ENCODE measurements at places on chromosomes 1 and 21.

GRCh38 chr21:37047079-37047478 is 25.8 kb downstream of the PIGP start:
- DNase-seq = no peak

DNA sequence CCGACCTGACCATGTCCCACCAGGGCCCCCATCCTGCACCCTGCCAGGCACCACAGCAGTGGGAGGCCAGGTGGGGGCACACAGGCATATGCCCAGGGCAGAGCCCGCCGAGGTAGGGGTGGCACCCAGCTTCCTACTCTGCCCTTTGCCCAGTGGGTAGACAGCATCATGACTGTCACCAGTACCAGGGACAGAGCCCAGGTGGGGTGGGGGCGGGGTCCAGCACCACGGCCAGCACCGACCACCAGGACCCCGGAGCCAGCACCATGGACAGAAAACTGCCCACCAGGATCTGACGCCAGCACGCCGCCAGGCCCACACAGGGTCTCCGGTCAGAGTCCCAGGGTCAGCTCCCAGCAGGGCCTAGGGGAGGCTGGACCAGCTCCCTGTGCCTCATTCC is 3.8 kb downstream of the TAS1R3 start:
- peak; percentile 70 for DNase-seq

- DNase-seq = no peak
Measured at GRCh38 chr1:3366126-3367051, 88.1 kb upstream of the ARHGEF16 start.

GRCh38 chr1:1437904-1438376 is 2.5 kb downstream of the VWA1 start:
- DNase-seq = no peak

- DNase-seq = no peak
Measured at GRCh38 chr1:209743145-209743482, 12.7 kb upstream of the TRAF3IP3 start.

DNA sequence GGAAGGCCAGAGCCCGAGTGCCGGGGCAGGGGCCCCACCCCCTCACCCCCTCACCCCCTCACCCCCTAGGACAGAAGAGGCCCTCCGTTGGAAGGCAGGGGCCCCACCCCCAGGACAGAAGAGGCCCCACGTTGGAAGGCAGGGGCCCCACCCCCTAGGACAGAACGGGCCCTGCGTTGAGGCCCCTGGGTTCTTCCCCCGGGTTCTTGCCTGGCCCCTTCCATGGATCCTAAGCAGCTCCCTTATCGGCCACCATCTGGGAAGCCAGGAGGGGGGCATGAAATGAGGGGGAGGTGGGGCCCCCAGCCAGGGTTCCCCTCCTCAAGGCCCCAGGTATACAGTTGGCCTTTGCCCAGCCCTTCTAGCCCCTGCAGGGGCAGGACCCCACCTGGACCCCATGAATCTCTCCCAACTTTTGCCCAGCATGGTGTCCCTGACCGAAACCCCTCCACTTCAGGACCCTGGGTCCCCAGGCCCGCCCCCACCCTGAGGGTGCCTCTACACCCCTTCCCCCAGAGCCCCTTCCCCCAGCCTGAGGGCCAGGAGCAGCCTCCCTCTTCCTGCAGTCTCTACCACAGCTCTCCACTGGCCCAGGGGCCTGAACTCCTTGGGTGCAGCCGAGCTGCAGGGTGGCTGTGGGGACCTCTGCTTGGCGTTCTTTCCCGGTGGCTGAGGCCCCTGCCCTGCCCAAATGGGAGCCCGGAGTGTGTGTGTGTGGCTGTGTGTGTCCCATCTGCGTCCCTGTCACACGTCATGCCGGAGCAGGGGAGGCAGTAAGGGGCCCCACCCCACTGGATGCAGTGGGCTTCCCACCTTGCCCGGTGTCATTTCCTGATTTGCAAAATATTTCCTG is 4.3 kb upstream of the VWA1 start:
- no peak for DNase-seq

- DNase-seq = no peak
Measured at GRCh38 chr1:70778056-70778762, 269.4 kb downstream of the PTGER3 start.

- no peak for DNase-seq
Measured at GRCh38 chr1:247370786-247371732, 39.4 kb upstream of the ZNF496 start.

- DNase-seq = no peak
Measured at GRCh38 chr1:183812686-183813569, 8.0 kb downstream of the RGL1 start.

- no peak for DNase-seq
Measured at GRCh38 chr1:209624558-209625549, 27.4 kb downstream of the LAMB3 start.

- DNase-seq = no peak
Measured at GRCh38 chr1:6037338-6037762, 8.3 kb upstream of the KCNAB2 start.

GRCh38 chr1:100536031-100536430 is 1.9 kb upstream of the GPR88 start:
- DNase-seq = no peak

DNA sequence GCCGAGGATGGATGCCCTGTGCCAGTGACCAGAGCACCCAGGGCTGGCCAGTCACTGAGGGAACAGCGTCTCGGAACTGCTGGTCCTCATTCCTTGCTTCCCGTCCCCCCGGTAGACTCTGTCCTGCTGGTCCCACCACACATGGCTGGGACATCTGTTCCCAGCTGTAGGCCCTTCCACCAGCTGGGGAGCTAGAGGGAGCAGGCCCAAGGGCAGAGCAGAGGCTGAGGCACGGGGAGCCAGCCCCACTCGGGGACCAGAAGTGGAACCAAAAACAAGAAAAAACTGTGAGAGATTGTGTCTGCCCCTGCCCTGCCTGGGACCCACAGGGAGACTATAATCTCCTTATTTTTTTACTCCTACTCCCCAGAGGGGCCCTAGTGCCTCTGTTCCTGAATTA is 23.8 kb downstream of the ATP8B2 start:
- no peak for DNase-seq

- no peak for DNase-seq
Measured at GRCh38 chr1:106831511-106831910, 225.0 kb upstream of the PRMT6 start.

DNA sequence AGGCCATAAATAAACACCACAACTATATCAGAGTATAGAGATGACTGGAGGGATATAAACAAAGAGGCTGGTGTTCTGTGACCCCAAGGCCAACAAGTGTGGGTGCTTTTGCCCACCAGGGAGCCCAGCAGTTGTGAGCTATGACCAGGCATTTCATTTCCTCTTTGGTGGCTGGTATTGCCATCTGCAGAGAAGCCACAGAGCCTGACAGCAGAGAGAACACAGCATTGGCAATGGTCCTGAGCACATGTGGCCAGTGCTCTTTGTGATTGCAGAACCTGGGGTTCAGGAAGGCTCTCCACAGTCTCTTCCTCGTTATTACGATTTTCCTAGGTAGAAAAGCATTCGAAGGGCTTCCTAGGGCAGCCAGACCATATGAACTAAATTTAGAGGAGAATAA is 112.3 kb downstream of the TM2D1 start:
- DNase-seq = no peak

DNA sequence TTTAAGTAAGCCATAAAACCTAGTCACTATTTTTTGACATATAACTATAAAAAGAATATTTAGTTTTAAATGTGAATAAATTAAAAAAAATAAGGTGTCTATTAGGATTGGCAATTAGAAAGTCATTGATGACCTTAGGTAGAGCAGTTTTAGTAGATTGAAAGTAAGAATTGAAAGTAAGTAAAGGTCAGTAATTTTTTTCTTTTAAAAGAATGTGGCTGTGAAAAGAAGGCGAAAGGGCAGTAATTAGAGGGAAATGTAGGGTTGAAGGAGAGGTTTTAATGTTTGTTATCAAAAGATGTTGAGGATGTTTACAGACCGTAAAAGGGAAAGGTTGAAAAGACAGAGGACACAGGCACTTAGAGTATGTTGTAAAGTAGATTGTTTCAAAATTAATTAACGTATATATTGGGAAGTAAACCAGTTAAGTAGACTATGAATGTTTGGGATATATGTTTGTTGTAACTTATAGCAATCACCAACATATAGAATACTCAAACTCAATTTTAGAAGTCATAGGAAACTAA is 41.0 kb downstream of the ZFYVE9 start:
- DNase-seq = no peak

- DNase-seq = no peak
Measured at GRCh38 chr1:175210744-175211143, 18.2 kb upstream of the KIAA0040 start.

- no peak for DNase-seq
Measured at GRCh38 chr1:169005776-169006175, 100.7 kb upstream of the ATP1B1 start.

DNA sequence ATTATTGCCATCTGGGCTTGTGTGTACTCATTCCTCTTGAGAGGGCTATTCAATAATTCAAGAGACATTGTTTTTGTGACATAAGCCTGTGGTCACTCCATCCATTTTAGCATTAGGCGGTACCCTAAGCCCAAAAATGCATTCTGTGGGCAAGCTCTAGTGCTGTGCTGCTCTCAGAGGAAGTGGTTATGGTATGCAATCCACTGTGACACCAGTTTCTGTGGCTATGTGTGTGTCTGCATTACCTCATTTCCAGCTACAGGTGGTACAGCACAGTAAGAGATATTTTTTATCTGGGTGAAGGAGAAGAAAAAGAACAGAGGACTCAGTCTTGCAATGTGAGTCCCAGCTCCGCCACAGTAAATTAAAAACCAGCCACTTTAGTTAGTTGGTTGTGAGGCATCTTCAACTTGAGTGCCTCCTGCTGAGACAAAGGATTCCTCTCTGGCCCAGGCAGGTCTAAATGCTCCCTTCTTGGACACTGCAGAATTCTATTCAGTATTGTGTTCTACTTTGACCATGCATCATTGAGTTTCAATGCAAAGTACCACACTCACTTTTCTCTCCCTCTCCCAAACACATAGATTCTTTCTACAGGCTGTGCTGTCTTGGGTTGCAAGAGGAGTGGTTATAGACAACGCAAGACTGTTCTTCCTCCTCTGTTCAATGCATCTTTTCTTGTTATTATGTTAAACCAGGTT is 777.8 kb upstream of the BRINP3 start:
- peak; percentile 59 for DNase-seq

DNA sequence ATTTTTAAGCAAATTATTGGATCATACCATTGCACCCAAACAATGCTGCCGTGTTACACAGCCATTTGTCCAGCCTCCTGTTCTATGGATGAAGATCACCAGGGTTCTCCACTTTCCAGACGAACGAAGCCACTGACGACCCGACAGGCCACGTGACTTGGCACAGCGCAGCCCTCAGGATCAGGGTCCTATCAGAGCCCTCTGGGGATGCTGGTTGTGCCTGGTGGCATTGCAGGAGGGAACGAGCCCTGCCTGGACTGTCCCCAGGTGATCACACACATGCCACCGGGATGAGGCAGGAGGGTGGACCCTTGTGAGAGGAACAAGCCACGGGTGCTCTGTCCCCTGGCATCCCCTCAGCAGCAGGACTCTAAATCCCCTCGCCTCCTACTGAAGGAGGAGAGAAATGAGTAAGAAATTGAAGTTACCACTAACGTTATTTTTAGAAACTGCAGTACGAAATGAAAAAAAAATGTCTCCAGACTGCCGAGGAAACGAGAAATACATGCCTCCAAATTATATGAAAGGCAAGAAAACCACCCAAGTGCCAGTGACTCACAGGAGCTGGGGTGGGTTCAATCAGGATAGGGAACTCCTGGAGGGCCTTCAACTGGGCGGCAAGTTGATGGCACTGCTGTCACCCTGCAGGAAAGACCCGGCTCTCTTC is 58.7 kb upstream of the PDE9A start:
- no peak for DNase-seq

DNA sequence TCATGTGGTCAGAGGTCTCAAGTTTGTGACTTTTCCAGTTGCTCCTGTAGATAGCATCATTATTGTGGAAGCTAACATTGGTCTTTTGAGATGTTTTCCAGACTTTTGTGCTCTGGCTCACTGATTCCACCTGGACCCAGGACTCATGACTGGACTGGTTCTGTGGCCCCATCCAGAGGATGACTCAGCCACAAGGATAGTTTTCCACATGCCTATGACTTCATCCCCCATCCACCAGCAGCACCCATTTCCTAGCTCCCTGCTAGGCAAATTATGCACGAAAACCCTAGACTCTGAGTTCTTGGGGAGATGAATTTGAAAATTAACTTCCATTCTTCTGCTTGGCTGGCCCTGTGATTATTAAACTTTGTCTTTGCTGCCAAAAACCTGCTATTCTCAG is 949.3 kb downstream of the MRPL39 start:
- DNase-seq = no peak

DNA sequence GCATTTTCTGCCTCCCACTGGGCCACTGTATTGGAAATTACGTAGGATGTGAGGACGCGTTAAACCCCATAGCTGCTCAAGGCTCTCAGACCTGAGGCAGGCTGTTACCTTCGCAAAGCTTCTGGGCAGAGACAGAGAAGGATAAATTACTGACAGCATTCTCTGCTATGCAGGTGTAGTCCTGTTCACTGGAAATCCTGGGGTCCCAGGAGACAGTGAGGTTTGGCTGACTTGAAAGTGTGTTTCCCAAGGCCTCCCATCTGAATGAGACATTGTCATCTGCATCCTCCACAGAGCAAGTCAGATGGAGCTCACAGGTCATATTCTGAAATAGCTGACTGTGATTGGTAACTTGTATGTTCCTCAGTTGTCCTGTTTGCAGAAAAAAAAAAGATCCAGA is 32.0 kb downstream of the SLAMF6 start:
- DNase-seq = no peak

- no peak for DNase-seq
Measured at GRCh38 chr1:65458730-65459396, 38.4 kb downstream of the LEPR start.
